ENCODE measurements at places on chromosomes 6 and 20.

DNA sequence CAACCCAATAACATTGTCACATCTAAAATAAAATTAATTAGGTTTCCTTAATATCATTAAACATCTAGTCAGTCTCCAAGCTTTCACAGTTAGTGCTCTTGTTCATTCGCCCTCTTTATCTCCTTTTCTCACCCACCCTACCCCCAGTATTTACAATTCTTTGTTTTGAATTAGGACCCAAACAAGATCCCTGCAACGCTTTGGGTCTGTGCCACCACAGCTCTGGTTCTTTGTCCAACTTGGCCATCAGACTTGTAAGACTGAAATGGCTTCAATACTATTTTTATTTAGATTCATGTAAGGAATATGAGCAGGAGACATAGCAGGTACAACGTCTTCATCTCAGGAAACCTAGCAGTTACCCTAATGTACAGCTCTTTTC, 276.5 kb downstream of the CDKAL1 start:
- DNase-seq, result no peak

DNA sequence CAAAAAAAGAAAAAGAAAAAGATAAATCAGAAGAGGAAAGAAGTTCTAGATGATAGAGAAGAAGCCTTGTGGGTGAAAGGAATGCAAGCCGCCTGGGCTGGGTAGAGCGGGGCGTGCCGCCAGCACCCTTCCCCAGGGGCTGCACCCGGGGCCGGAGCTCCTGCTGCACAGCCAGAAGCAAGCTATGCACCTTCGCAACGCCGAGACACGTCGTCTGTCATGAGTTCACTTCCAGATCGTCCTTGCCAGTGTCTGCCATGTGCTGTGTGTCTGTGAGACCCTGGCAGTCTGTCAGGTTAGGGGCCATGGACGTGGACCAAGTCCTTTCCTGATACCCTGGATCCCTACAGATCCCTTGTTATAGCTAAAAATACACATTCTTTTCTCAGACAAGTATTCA, 25.5 kb upstream of the ADRM1 start:
- DNase-seq, result no peak

DNA sequence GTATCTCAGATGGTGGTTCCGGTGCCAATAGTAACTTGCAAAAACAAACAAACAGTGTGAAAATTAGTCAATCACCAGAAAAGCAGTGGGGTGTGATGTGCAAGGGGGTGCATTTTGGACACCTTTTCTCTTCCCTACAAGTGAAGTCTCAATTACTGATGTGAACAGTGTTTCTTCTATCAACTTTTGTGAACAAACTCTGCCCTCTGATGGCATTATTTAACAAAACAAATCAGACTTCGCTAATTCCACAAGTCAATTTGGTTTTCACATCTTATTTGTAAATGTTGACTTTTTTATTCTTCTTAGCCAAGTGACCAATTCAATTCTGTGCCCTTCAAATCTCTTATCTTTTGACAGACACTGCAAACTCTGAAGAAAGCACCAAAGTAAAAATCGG, 212.2 kb downstream of the UST start:
- no peak for DNase-seq

DNA sequence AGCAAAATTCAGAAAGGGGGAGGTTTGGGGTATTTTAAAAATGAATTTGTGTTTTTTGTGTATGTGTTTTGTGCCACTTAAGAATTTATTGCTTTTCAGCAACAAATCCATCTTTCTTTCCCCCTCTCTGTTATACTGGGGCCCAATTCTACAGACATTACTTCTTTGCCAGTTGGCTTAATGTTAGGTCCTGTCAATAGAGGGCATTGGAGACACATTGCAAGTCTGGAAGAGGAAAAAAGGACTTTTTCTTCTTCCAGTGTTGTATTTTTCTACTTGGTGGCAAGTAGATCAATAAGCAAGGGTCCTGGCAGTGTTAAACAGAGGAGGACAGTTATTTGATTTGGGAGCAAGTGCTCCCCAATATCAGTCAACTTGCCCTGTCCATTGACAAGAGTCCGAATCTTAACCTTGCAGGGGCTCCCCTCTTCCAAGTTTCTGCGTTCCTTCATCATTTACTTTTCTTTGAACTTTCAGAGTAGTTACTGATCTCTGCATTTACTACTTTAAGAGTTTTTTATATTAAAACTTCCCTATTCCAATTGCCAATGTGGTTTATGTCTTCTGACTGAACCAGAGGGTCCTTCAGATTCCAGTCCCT, 23.4 kb downstream of the SCML4 start:
- DNase-seq, result no peak

GRCh38 chr6:2998998-2999617, 586 bp upstream of the NQO2 start:
- no peak for DNase-seq

- DNase-seq, result no peak
Measured at GRCh38 chr6:41707565-41708200, 27.7 kb downstream of the TFEB start.

DNA sequence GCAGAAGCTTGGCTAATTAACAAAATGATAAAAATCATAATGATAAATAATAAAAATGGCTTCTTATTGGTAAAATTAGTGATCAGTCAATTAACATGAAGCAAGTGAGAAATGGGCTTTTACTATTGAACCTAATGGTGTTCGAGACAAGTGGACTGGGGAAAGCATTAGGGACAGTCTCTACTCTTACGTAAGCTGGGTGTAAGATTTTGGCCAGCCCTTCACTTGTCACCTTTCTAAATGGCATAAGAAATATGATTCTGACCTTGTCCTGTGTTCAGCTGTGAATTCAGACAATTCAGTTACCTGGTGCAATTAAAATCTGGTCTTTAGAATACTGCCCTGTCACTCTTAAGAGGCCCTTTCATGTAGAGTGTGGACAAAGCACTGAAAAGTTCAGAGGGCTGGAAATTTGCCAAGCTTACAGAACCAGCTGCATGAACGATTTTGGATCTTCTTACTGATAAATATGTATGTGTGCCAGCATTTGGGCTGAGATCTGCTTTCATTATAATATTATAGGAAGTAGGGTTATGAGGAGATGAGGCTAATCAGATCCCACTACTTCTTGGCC, 115.9 kb downstream of the QRSL1 start:
- no peak for DNase-seq

DNA sequence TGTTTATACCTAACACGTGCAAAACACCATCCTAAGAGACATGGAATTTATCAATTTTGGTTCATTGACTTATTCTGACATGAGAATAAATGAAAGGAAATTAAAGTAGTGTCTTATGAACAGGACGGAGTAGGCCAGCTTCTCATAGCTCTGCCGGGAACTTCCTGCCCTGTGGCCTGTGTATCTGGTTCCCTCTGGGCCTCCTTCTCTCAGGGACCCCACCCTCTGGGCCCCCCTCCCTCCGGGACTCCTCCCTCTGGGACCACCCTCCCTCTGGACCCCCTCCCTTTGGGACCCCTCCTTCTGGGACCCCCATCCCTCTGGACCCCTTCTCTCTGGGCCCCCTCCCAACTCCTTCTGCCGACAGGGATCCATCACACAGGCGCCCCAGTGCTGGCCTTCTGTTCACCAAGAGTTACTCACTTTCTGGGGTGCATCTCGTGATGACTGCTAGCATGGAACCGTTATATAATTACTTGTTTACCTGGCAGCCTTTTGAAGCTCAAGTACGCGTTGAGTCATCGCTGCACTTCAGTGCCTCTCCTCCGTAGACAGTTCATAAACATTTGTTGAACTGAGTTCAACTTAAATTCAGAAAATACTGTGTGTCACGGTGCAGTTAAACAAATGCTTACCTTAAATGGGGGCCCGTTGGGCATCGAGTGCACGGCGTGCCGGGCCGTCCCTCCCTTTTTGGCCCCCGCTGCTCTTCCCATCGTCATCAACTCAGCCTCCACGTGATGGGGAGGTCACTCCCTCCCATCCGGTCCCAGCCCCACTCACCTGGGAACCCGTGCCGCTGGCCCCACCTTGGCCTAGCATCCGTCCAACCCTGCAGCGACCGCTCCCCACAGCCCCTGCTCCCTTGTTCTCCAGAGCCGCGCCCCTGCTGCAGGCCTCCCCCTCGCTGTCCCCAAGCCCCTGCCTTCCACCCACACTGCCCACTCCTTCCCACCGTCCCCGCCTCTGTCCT, 8.1 kb downstream of the CCR6 start:
- DNase-seq, result no peak

- DNase-seq, result peak; percentile 53
Measured at GRCh38 chr20:52150440-52151258, 40.9 kb downstream of the ZFP64 start.

GRCh38 chr6:99495466-99495865, 19.8 kb downstream of the USP45 start:
- no peak for DNase-seq

GRCh38 chr20:50070361-50070760, 42.6 kb downstream of the UBE2V1 start:
- no peak for DNase-seq

DNA sequence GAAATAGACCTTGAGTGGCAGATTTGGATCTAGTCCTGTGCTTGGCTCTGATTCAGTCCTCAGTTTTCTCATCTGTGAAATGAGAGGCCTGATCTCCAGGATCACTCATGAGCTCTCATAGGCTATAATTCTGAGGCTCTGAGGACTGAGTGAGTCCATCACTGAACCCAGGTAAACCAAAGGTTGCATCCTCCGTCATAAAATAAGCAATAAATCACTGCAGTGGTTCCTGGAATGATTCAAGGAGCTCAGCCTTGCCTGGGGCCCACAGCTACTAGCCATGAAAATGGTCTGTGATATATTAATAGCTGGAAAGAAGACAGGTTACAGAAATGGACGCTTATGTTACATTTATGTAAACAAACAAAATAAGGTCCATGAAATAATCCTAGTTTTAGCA, 124.8 kb downstream of the MAP3K7 start:
- DNase-seq, result no peak

GRCh38 chr20:17640875-17641378, 41.1 kb downstream of the RRBP1 start:
- no peak for DNase-seq

DNA sequence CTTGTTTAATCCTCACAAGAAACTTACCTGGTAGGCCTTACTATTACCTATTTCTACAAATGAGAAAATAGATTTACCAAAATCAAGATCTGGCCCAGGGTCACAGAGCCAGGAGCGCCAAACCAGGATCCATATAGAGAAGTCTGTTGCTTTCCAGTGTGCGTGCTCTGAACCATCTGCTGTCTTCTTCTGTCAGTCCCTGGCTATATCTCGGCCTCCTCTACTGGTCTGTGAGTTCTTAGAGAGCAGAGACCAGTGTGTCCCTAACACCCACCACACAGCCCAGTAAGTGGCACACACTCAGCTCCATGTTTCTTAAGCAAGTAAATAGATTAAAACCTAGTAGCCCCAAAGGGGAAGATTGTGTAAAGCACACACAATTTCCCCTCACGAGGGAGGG, 18.9 kb upstream of the ENPP5 start:
- no peak for DNase-seq

DNA sequence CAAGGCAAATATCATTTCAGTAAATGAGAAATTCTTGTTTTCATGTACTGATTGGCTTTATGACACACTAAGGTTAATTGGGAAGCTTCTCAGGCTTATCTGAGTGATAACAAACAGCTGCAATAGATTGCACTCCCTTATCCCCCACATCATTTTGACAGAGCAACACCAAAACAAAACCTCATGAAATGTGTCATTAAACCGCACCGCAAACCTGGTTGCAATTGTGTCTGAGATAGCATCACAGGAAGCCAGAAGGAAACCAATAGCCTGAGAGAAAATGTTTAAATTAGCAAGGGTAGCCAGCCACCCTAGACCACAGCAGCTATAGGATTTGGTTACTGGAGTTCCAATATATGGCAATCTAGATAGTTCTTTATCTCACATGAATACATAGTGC, 31.6 kb upstream of the LAMA4 start:
- no peak for DNase-seq

DNA sequence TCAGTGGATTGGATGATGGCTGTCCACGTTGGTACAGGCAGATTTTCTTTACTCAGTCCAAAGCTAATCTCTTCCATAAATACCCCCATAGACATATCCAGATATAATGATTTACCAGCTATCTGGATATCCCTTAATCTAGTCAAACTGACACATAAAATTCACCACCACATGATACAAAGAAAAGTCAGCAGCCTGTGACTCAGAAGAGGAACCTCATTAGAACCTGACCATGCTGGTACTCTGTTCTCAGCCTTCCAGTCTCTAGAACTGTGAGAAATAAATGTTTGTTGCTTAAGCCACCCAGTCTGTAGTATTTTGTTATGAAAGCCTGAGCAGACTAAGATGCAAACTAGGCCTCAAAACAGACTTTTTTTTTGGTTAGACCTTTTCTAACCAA, 431.3 kb upstream of the RNF217 start:
- DNase-seq, result no peak

DNA sequence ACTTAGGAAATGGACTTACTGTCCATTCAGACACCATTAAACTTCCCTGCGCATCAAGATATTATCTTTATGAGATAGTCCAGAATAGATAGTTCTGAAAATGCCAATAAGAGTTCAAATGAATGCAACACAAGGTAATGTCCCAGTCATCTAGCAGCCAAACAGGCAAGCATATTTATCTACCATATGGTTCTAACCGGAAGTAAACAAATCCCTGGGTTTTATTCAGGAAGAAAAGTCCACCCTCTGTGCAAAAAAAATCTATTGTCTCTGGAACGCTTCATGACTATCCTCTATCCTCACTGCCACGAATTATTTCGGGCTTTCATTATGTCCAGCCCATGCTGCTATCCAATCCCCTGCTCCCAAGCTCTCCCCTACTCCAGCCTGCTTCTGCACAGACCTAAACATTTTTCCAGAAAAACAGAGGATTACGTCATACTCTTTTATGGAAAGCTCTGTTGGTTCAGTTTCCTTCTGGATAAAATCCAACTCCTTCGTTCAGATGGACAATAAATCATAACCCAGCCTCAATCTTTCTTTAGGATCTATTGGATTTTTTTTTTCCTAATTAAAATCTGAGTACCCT, 11.4 kb downstream of the PPIL6 start:
- no peak for DNase-seq

- DNase-seq, result no peak
Measured at GRCh38 chr6:39887692-39888450, 46.4 kb downstream of the MOCS1 start.

DNA sequence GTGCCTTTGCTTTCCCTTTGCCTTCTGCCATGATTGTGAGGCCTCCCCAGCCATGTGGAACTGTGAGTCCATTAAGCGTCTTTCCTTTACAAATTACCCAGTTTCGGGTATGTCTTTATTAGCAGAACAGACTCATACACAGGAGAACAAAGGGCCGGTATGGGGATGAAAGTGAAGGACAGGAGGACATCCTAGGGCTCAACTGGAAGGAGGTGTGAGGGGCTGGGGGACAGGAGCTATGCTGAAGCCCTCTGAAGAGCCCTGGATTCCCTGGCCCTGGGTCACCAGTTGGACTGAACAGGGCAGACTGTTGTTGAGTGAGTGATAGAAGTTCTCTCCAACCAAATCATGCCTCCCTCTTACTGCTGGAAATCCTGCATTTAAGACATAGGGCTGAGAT, 105.8 kb downstream of the SCML4 start:
- no peak for DNase-seq

- DNase-seq, result no peak
Measured at GRCh38 chr20:48293671-48294070, 508.4 kb upstream of the SULF2 start.
